ENCODE measurements at places on chromosomes 12 and 14.

DNA sequence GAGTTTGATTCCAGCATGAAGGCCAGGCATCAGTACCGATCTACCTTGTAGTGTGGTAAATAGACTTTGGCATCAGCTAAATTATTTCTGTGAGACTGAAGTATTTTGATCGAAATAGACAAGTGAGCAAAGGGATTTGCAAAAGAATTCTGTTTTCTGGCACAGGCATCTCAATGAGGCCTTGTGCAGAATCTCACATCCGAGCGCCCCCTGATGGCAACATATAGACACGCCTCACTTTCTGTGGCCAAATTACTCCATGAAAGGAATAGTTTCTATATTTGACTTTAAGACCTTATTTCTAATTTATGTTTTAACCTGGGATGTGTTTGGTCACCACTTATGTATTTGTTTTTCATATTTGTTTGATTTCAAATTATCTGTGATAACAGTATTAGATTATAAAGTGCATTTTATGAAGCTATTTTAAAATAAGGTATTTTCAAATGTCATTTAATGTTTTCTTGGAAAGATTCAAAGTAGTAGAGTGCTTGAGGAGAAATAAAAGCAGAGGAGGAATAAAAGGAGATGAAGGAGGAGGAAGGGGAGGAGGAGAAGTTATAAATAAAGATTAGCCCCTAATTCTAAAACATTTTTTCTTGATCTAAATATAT lies 731.9 kb downstream of the NRXN3 start:
- peak; percentile 6 for DNase-seq

DNA sequence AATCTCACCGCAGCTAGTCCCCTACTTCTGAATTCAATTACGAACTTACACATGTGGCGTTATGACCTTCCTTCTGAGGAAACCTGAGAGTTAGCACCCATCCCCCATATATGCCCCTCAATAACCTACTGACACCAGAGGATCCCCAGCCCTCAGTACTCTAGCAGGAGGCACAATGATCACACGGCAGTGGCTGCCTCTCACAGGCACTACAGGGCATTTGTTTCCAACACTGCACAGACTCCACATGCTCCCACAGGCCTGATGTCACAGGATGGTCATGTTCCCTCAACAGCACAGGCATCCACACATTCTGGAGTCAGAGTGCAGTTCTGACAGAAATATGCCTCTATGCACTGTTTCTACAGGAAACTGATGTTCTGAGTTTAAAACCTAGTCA lies 17.4 kb downstream of the PPP1CC start:
- DNase-seq = no peak

DNA sequence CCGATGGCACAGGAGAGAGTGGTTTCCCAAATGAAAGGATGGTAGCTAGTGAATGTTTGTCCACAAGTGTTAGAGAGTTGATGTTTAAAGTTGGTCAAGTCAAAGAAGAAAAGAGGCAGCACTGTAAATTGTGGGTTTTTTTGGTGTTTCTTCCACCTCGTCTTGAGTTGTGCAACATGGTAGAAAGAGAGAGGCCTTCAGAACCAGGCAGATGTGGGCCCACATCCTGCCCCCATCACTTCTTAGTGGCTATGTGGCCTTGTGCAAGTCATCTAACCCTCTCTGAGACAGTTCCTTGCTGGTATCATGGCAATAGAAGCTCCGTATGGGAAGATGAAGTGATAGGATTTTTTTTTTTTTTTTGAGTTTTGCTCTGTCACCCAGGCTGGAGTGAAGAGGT lies 60.8 kb downstream of the NDUFA12 start:
- DNase-seq = no peak

DNA sequence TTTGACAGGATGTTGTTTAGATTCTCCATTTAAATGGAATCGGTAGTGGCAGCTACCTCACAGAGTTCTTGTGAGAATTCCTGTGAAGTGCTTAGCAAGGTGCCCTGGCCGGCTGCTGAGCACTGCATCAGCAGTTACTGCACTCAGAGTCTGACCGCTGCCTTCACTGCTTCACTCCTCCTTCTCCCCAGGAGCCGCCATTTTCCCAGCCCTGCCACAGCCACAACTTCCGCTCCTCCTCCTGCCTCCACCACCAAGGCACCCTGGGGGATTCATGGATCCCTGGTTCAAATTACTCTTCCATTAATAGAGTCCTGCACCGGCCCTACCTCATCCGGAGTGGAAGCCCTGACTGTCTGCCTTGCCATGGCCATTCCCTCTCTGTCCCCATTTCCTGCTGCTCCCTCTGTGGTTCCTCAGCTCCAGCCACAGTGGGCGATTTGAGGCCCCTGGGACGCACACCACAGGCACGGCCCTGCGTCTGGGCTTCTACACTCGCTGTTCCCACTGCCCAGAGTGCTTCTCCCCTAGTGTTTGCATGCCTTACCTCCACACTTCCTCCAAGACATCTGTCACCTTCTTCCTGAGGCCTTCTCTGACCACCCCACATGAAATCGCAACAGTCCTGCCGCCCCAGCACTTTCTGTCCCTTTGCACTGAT lies 210.3 kb downstream of the IPO8 start:
- no peak for DNase-seq

DNA sequence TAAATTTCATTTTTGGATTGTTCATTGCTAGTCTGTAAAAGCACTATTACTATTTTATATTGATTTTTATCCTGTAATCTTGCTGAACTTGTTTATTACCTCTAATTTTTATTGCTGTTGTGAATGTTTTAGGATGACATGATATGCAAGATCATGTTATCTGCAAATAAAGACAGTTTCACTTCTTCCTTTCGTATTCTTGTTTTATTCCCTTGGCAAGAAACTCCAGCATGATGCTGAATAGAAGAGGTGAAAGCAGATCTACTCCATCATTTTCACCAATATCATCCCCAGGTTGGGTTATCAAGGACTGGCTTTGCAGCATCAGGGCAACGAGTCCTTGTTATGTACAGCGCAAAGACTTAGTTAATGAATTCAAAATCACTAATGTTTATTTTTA lies 2.7 kb upstream of the CLECL1 start:
- DNase-seq = no peak

GRCh38 chr12:34391771-34392581 lies 369.7 kb downstream of the ALG10 start:
- DNase-seq = no peak

DNA sequence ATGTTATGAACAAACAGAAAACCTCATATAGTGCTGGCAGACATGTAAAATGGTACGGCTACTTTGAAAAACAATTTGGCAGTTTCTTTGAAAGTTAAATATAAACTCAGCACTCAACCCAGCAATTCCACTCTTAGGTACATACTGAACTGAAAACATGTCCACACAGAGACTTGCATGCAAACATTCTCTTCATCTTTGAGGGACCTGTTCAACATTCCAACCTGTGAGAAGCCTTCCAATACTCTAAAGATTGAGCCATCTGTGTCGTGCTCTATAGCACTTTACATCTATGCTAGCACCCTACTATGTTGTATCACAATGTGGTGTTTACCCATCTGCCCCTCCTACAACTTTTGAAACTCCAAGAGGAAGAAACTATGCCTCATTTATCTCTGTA lies 79.3 kb downstream of the DNAI7 start:
- no peak for DNase-seq

DNA sequence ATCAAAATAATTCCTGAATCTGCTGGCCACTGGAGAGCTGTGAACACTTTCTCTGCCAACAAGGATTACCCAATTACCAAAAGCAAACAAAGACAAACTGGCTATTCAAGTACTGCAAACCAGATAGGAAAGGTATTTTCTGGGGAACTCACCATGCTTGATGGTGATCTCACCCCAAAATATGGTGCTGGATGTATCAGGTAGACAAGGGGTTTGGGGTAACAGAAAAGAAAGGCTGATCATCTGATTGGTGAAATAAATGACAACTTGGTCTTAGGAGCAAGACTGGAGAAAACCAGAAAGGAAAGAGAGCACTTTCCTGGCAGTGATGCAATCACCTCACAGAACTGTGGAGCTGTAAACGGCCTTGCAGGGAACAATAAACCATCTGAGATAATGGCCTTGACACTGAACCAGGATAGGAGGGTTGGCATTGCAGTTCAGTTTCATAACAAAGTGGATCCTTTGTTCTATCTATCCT lies 31.0 kb upstream of the NPFF start:
- no peak for DNase-seq

- DNase-seq = no peak
Measured at GRCh38 chr14:49934646-49935045, 41.8 kb downstream of the ARF6 start.

DNA sequence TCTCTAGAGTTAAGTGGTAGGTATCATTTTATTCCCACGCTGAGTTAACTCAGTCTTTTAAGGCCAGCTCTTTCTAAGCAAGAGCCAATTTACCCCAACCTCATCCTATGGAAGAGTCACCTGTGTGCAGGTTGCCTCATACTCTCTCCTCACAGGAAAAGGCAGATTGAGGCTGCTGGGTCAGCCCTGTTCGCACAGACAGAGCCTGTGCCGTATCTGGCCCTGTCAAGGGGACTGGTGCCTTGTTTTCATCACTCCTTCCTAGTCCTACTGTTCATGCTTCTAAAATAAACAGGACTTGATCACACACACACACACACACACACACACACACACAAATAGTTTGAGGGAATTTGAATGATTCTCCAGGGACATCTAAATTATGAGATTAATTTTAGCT lies 285.0 kb downstream of the SLC6A15 start:
- no peak for DNase-seq

- DNase-seq = no peak
Measured at GRCh38 chr12:118330421-118331018, 42.2 kb downstream of the TAOK3 start.

DNA sequence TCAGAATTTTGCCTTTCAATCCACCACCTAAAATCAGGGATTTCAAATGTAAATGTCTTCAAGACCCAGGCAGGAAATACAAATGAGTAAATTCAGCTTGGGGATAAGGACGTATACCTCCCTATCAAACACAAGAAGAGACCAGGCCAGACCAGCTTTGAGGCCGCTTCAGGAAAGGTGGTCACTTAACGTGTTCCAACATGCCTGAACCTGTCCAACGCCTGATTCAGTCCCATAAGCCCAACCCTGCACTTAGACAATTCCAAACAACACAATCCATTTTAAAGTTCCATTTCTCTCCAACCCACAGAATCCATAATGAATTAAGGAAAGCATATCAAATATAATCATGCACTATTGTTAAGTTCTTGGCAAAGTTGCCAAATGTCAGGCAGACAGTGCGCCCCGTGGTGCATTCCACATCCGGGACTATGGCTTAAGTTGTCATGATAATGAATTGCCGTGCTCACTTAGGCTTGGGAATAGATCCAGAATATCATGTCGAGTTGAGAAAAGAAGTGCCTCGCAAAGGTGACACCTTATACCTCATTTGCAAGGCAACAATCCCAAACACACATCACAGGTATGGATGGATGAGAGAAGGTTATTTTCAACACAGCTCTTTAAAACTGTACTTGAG lies 35.5 kb downstream of the CCDC60 start:
- DNase-seq = no peak

- no peak for DNase-seq
Measured at GRCh38 chr12:62651138-62651537, 184.5 kb downstream of the MON2 start.

- no peak for DNase-seq
Measured at GRCh38 chr12:15733136-15733535, 56.1 kb downstream of the EPS8 start.

- DNase-seq = no peak
Measured at GRCh38 chr14:52244997-52245396, 22.5 kb upstream of the PTGDR start.

DNA sequence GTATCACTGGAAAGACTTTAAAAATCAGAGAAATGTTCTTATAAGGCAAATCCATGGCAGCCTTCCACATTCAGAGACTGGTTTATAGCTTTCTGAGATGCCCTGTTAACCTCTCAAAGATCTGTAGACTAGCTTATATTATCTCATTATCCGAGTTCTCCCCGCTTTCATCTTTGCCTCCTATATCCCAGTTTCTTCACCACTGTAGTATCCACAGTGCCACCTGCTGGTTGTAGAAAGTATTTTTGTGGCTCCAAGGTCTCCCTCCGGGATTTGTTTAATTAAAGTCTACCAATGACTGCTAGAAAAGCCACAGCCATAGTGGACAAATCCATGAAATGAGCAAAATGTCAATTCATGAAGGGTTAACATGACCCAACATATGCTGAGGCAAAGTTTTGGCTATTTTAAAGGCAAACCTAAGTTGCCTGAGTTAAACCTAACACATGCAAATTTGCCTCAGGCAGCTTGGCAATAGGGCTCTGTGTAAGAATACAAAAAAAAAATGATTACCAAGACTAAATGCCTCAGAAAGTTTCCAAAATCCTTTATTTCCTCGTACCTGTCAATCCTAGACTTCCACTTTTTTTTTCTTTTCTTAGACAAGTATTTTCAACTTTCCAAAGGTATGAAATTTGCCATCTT lies 218.8 kb upstream of the BMP4 start:
- peak; percentile 52 for DNase-seq

DNA sequence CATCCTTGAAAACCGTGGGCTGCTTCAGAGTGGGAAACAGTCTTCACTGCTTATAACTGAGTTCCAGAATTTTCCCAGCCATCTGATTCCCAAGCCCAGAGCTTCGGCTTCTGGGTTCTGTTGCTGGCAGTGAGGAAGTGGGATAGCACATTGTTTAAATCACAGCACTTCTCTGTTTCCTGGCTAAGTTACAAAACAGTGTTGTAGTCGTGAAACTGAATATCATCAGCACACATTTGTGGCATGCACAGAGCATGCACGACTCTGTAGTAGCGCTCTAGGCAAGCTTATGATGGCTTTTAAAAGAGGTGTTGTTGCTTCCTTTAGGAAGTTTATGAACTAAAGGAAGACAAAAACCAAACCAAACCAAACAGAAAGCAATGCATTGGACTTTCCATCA lies 1005.5 kb downstream of the NRXN3 start:
- DNase-seq = no peak

DNA sequence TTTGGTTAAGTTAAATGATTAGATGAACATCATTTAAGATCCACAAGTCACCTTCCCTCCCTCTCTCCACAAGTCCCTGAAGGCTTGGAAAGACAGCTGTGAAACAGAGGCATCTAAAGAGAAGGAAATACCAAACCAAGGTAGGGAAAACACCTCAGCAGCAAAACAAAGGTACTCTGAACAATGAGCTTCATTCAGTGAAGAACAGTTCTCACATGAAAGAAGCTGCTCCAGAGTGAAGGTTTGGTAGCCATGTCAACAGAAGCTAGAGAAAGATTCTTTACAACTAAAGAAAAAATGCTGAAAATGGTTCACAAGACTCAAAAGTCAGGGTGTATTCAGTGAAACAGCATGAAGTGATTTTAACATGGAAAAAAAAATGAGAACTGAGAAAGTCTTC lies 69.4 kb downstream of the FGD6 start:
- DNase-seq = no peak

- no peak for DNase-seq
Measured at GRCh38 chr12:53345486-53346188, 9.5 kb upstream of the SP7 start.

- DNase-seq = no peak
Measured at GRCh38 chr14:69684461-69685217, 73.2 kb downstream of the SUSD6 start.

GRCh38 chr12:12614342-12614741 lies 2.7 kb downstream of the CREBL2 start:
- DNase-seq = no peak

All from activated naive CD8-positive, alpha-beta T cell treated with anti-CD3 and anti-CD28 coated beads, Interleukin-2, amount 50 U/mL, for 24 hours (primary cell).